ENCODE measurements at places on chromosomes 12 and 14.

GRCh38 chr14:22391908-22392565 is 197.0 kb downstream of the DAD1 start:
- DNase-seq: no peak

DNA sequence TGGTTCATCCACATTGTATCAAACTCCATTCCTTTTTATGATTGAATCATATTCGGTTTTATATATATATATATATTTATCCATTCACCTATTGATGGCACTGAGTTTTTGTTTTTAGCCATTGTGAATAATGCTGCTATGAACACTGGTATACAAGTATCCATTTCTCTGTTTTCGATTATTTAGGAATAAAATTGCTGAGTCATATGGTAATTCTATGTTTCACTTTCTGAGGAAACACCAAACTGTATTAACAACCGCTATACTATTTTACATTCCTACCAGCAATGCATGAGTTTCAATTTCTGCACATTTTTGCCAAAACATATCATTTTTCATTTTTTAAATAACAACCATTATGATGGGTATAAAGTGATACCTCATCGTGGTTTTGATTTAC is 104.7 kb downstream of the C12orf42 start:
- DNase-seq: no peak

DNA sequence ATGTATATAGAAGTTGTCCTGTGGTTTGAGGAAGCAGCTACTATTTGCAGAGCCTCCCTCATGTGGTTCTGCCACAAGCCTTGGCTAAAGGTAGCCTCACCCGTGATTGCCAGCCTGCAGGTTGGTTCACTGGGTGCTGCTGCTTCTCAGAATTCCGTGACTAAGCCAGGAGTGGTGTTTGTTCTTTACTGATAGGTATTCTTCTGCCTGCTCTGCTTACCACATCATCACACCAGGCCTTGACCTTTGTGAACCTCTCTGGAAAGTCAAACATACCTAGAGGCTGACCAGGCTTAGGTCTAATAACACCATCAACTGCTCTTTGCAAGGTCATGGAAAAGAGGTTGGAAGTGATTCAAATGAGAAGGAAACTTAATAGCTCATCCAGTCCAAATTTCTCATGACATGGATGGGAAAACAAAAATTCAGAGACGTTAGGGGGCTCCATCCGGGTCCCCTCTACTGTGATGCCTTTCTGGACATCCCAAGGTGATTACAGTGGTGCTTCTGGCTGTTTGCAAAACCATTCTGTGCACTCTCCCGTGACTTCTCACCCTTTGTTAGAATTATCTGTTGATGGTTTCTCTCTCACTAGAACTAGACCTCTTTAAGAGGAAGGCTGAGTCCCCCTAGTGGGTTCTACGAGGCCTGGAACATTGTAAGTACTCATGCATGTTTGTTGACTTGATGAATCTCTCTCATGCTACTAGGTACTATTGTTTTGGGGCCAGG is 8.5 kb upstream of the SOCS2 start:
- no peak for DNase-seq

DNA sequence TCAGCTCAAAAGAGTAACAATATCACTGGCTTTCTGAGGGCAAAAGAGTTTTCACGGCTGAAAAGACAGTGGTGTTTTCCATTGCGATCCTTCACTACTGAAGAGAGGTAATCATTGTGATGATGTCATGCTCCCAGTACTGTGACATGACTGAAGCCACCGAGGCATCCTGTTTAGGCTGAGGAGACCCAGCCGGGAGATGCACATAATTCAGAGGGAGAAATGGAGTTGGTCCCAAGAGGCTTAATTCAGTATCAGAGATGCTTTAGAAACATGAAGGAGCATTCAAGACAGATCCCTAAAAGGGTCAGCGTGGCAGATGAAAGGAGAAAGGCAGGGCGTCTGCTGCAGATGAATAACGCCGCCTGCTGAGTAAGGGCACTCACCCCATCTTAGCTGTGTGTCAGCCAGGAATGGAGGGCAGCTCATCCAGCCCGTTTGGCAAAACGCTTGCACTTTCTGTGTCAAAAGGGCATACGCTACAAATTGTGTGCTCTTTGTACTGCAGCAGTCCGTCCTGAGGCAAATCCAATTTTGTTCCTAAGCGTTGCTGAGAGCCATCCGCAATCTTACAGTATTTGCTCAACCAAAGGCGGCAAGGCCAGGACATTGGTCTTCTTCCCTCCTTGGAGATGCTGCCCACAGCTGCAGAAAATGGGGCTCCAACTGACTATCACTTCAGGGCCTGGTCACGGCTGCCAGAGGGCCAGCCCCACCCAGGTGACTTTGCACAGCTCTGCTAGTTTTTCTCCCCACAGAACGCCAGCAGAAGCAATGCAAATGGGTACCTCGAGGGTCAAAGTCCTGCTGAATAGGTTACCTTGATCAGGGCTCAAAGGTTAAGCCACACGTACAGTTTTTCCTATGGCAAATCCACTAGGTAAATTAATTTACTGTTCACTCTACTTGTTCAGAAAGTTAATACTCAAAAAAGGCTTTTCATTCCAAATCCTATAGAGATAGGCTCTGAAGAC is 23.5 kb downstream of the CCDC92 start:
- no peak for DNase-seq

- DNase-seq: no peak
These were observed 12.7 kb downstream of the INF2 start for GRCh38 chr14:104702106-104702505.

DNA sequence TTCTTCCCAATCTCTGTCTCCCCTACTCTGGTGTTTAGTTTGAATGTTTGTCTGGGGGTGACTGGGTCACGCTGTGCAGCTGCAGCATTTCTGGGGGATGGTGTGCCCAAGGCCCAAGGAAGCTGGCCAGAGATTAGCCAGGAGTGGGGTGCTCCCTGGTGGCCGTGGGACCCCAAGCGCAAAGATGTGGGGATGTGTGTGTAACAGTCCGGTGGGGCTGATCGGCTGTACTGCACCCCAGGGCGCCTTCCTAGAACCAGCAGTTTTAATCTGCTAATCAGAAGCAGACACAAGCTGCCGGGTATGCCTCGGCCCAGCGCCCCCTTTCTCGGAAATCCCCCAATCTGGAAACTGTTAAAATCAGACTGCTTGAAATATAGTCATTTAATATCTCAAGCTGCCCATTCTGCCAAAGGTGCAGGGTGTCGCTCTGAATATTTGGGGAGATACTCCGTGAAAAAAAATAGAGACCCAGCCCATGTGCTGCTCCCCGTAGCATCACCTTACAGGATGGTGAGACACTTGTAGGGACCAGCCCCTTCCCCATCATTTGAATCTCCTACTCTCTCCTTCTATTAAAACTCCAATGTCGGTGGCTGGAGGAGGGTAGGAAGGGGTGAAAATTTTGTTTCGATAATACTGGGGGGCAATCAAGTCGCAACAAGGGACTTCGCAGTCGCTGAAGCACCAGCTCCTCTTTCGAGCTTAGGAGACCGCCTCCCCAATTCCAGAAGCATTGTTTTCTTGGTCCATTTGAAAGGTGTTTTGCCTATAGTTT is 4.3 kb downstream of the HOXC9 start:
- DNase-seq: no peak

- DNase-seq: peak; percentile 46
These were observed 2.2 kb downstream of the RCOR1 start for GRCh38 chr14:102594514-102595175.

DNA sequence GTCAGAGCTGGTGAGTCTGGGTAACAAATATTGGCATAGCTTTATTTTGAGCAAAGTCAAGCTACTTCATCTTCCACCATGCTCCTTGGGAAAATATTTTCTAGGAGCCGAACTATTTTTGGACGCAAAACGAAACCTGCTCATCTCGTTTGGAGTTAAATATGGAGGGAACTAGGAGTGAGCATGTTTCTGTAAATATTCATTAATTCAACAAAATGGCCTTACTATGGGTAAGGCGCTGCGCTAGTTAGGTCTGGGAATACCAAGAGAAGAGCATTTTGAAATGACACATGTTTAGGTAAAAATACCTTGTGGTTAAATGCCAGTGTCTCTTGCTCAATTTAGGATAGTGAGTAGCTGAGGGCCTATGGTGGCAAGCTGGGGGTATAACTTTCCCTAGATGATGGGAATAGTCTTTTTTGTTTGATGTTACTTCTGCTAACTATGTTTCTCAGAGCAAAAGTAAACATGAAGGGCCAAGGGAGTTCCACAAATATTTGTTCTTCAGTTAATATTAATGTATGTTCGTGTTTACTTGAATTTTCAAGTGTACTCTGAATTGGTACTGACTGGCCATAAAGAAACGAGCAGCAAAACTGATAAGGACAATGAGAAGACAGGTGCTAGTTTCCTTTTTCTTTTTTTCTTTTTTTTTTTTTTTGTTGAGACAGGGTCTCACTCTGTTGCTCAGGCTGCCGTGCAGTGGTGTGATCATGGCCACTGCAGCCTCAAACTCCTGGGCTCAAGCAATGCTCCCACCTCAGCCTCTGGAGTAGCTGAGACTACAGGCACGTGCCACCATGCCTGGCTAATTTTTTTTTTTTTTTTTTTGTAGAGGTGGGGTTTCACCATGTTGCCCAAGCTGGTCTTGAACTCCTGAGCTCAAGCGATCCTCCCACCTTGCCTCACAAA is 77.7 kb downstream of the MAP1LC3B2 start:
- no peak for DNase-seq

GRCh38 chr12:106894774-106895173 is 60.9 kb upstream of the TMEM263 start:
- no peak for DNase-seq

GRCh38 chr12:57416039-57416996 is 14.5 kb downstream of the R3HDM2 start:
- DNase-seq: no peak

DNA sequence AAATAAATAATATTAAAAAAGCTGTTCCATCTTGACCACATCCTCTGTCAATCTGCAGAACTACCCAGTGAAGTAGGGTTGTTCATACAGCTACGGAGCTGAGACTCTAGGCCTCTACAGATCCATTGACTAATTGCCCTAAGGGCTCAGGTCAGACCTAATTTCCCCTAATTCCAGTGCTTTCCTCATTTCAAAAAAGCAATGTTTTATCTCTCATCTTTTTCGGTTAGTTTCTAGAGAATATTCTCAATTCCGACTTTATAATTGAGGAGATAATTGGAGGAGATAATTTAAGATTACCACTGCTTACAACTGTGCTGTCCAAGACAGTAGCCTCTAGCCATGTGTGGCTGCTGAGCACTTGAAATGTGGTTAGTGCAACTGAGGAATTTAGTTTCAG is 167.1 kb downstream of the KIF21A start:
- no peak for DNase-seq

- no peak for DNase-seq
These were observed 22.6 kb upstream of the PKP2 start for GRCh38 chr12:32918890-32919801.

- no peak for DNase-seq
These were observed 11.5 kb upstream of the PRKAG1 start for GRCh38 chr12:49030119-49030518.

GRCh38 chr12:91191513-91192111 is 9.0 kb upstream of the DCN start:
- DNase-seq: no peak

DNA sequence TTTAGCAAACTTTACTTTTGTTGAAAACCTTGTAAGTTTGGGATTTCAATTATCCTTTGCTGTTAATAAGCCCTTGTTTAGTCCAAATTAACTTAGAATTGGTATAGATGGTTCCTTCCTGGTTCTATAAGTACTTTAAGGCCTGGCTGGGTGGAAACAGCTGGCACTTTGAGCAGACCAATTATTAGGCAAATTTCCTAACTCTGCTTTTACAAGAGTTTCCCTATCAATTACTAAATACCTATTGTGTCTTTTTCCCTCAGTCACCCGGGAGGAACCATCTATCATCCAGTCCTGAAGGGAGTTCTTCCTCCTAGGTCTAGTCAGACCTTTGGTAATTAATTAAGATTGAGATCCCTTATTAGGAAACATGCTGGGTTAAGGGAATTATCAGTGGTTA is 138.0 kb downstream of the SLC38A6 start:
- DNase-seq: no peak

DNA sequence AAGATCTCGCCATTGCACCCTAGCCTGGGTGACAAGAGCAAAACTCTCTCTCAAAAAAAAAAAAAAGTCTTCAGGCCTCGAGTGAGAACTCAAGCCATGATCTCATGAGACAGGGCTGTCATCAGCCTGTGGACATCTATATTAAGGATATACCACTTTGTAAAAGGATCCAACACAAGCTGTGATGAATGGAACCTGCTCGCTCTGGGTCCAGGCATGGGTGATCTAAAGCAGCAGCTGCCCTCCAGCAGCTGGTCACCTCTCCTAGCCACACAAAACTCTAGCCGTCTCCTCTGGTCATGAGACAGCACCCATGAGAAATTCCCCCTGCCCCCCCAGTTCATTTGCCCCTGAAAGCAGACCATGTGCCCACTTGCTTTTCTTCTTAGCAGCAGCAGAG is 19.1 kb upstream of the DGLUCY start:
- DNase-seq: no peak

DNA sequence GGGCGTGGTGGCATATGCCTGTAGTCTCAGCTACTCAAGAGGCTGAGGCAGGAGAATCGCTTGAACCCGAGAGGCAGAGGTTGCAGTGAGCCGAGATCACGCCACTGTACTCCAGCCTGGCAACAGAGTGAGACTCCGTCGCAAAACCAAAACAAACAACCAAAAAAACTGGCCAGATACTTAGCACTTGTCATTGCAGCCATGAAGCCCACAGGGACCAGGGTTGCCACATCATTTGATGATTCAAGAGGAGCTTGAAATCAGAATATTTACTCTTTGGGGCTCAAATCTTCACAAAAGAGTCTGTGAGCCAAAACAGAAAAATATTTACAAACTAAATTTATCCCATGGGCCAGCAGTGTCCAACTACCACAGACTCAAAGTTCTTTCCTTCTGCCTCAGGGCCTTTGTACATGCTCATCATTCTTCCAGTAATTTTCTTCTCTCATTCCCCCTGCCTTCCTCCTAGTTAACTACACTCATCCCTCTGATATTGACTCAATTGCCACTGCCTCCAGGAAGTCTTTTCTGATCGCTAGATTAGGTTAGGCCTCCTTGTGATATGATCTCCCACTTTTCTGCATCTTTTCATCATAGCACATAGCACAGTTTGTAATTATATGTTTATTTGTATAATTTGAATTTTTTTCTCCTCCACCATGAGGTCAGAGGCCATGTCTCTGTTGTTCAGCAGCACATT is 130.8 kb upstream of the PLEKHG7 start:
- no peak for DNase-seq

GRCh38 chr12:125228519-125229260 is 163.5 kb downstream of the AACS start:
- DNase-seq: no peak

DNA sequence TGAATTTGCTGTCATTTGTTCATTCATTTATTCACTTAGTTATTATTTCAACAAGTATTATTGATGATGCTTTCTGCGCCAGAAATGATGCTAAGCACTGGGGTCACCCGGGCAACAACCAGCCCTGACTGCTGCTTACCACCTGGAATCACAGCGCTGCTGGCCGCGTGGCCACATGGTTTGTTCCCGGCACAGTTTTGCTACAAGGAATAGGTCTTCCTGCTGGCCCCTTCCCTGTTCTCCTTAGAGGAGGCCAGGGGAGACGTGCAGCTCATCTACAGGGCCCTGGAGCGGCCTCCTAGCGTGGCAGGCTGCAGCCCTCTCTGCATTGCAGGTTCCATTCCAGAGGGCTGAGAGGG is 7.0 kb downstream of the JDP2 start:
- DNase-seq: no peak

- DNase-seq: no peak
These were observed 56.4 kb downstream of the RAB35 start for GRCh38 chr12:120060196-120060595.

- DNase-seq: no peak
These were observed 39.6 kb upstream of the ITPR2 start for GRCh38 chr12:26872625-26873024.

- no peak for DNase-seq
These were observed 35.6 kb downstream of the SCFD1 start for GRCh38 chr14:30657606-30658163.

- DNase-seq: peak; percentile 59
These were observed 515.4 kb downstream of the FUT8 start for GRCh38 chr14:65927931-65928356.
